Vein endothelial cell (primary cell): ENCODE measurements at places on chromosomes 13 and 19. TPM values are rescaled to one million over a fixed set of nuclear protein-coding genes. Genes with fewer than 3 reads are reported as not detected.

Gene KLK2
- not detected in 2 replicates for total RNA-seq

Gene ELSPBP1
- total RNA-seq: not detected in 2 replicates

Gene CYP4F12
- not detected in 2 replicates for total RNA-seq

Gene CGB5
- not detected in 2 replicates for total RNA-seq

Gene ZNF653
- total RNA-seq: 5.4 and 7.5 TPM in 2 replicates

Gene ARL11
- 0.10 and 0.33 TPM in 2 replicates for total RNA-seq

Gene DIAPH3
- total RNA-seq: 15.7 and 19.9 TPM in 2 replicates

Gene SLC1A6
- not detected in 2 replicates for total RNA-seq

Gene SHISA7
- total RNA-seq: not detected in 2 replicates

Gene SHANK1
- 0.57 and 0.98 TPM in 2 replicates for total RNA-seq

Gene KL
- total RNA-seq: 0.10 TPM in 1 of 2 replicates, not detected in the other

Gene KASH5
- total RNA-seq: not detected in 2 replicates

Gene ADGRE3
- not detected in 2 replicates for total RNA-seq

Gene CYP4F8
- not detected in 2 replicates for total RNA-seq

Gene PTPRS
- 28.8 and 58.5 TPM in 2 replicates for total RNA-seq

Gene SIAH3
- not detected in 2 replicates for total RNA-seq

Gene LRFN3
- 9.6 and 11.1 TPM in 2 replicates for total RNA-seq
